ENCODE measurements at places on chromosomes 13 and 19.
A peak's percentile ranks its signal among the peaks of the same experiment; 100 is the strongest.

GRCh38 chr13:100597253-100597652 lies 8.7 kb upstream of the GGACT start:
- DNase-seq = no peak

DNA sequence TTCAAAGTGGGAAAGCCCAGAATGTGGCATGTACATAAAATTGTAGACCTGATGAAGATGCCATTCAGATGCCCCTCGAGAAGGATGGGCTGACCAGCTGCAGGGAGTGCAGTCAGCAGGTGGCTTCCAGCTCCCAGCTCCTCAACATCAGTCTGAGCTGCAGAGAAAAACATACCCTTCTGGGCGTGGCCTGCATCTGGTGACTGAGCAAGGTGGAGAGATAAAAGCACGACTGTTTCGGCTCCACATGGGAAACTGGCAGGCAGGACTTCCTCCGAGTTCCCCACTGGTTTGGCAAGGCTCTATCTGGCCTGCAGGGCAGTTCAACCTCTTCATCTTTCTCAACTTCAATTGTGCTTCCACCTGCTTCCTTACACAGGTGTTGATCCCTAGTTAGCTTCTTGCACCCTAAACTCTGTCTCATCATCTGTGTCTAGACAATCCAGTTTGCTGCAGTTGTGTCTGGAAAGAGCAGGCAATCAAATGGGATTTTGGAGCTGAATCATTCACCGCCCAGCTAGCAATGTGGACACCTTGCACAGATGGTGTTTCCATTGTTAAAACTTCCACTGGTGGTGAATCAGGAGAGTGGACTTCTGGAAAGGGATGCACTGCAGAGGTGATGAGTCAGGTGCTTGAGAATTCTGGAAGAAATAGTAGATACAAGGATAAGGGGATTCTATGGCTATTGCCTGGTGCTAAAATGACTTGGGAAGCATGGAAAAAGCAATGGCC lies 56.8 kb downstream of the POLR1D start:
- peak; percentile 91 for DNase-seq

DNA sequence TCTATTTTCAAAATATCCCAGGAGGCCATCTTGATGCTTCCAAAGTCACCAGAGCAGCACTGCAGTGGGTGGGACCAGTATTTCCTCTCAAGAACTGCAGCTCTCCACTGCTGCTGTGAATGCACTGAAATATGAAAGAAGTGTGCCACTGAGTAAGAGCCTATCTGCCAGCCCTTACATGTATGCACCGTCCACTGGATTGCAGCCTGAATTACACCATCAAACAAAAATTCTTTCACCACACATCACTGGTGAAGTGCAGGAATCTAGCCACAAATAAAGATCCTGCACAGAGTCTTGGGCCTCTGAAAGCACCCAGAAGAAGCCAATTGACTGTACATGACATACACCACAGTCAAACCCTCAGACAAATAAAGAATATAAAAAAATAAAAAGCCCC lies 249.0 kb downstream of the LHFPL6 start:
- peak; percentile 63 for DNase-seq

- DNase-seq = peak; percentile 78
These were observed 736 bp upstream of the ZMYM5 start for GRCh38 chr13:19864024-19864745.

- no peak for DNase-seq
These were observed 277.3 kb downstream of the FOXO1 start for GRCh38 chr13:40389081-40389641.

DNA sequence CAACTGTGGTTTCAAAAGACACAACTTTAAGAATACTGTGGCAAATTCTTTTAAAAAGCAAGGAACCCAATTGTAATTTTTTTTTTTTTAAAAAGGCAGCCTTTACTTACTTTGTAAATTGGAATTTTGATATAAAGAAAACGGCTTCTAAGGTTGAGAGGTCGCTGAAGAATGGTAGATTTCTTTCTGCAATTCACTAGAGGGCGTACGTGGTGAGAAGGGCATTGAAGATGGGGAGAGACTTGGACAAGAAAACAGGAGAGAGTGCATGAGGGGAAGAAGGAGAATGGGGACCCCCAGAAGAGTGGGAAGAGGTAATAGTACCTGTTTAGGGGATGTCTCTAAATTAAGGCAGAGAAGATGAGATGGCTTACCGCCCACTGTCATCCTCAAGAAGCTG lies 33.5 kb upstream of the PABPC3 start:
- no peak for DNase-seq

DNA sequence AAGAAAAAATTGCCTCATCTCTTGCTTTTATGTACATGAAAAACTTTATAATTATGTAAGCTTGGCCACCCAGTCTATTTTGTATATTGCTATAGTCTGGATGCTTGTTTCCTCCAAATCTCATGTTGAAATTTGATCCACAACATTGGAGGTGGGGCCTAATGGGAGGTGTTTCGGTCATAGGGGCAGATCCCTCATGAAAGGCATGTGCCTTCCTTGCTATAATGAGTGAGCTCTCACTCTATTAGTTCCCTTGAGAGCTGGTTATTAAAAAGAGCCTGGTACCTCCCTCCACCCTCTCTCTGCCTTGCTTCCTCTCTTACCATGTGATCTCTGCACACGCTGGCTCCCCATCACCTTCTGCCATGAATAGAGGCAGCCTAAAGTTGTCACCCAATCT lies 1005.1 kb downstream of the PCDH9 start:
- no peak for DNase-seq

DNA sequence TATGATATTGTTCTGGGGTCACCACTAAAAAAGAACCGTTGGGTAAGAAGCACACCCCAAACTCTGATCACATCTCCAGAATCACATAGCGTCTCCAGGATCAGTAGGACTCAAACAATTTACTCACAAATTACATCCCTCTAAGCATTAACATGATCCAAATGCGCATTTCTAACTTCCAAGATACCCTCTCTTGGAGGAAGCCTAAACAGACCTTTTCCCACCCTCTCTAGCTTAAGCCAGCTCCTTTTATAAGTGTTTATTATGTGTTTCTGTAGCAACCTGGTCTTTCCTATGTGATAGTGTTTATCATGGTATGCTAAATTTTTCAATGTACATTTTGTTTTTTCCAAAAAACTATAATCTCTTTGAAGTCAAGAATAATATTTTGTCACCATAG lies 1846.5 kb downstream of the OLFM4 start:
- DNase-seq = no peak

- no peak for DNase-seq
These were observed 102.5 kb upstream of the SLITRK1 start for GRCh38 chr13:83984793-83985192.

DNA sequence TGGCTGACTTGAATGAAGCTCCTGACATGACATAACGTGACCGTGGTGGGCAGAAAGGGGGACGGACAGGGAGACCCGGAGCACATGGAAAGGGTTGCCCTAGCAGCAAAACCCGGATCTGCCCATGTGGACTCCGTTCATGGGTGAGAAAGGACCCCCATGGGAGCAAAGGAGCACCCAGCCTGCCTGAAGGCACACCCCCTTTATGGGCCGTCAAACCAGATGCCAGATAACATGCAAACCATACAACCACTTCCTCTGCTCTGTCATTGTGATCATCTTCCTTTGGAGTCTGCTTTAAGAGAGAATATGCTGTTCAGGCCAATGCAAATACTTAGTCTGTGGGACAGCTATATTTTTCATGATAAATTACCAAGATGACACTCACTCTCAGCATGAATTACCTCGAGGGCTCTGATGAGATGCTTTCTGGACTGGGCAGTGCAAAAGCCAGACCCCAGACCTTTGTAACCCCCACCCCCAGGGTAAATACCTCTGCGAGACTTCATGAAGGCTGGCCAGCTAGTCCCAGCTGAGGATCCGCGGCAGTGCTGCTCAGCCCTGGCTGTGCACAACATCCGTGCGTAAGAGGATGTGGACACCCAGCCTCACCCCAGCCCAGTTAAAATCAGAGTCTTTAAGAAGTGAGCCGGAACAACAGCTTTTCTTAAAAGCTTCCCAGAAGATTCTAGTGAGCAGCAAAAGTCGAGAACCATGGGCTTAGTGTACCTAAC lies 126.6 kb downstream of the USP12 start:
- DNase-seq = no peak

DNA sequence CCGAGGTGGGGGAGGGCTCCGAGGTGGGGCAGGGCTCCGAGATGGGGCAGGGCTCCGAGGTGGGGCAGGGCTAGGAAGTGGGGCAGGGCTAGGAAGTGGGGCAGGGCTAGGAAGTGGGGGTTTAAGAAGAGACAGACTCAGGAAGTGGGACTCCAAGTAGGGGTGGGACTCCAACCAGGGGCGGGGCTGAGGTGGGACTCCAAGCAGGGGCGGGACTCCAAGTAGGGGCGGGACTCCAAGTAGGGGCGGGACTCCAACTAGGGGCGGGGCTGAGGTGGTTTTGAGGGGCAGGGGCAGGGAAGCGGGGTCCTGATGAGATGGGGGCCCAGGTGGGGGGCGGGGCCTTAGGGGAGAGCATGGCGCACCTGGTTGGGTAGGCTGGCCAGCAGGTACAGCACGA lies 13.6 kb downstream of the CFD start:
- no peak for DNase-seq

DNA sequence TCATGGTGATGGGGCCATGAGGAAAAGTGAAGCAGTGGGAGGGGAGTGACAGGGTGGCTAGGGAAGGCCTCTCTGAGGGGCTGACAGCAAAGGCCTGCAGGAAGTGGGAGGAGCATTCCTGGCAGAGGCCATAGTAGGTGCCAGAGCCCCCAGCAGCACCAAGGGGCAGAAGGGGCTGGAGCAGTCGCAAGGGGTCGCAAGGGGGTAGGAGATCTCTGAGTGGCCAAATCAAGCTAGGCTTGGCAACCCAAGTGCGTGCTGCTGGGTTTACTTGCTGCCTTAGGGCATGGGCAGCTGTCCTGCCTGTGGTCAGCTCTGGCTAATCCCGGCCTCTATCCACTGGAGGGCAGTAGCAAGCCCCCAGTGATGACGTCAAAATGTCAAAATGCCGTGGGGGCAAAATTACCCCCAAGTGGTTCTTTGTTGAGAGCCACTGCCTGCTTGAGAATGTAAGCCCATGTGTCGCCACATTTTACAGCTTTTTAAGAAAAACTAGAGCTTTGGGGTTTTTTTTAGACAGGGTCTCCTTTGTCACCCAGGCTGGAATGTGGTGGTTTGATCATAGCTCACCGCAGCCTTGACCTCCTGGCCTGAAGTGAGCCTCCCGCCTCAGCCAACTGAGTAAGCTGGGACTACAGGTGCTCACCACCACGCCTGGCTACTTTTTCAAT lies 11.8 kb downstream of the CCDC97 start:
- DNase-seq = no peak

Data from foreskin keratinocyte (primary cell).